Activated T-cell treated with anti-CD3 and anti-CD28 coated beads for 1 hour (primary cell): ENCODE measurements at places on chromosomes 4 and X.

GRCh38 chr4:165137205-165137604 lies 24.5 kb upstream of the TMEM192 start:
- DNase-seq = no peak

DNA sequence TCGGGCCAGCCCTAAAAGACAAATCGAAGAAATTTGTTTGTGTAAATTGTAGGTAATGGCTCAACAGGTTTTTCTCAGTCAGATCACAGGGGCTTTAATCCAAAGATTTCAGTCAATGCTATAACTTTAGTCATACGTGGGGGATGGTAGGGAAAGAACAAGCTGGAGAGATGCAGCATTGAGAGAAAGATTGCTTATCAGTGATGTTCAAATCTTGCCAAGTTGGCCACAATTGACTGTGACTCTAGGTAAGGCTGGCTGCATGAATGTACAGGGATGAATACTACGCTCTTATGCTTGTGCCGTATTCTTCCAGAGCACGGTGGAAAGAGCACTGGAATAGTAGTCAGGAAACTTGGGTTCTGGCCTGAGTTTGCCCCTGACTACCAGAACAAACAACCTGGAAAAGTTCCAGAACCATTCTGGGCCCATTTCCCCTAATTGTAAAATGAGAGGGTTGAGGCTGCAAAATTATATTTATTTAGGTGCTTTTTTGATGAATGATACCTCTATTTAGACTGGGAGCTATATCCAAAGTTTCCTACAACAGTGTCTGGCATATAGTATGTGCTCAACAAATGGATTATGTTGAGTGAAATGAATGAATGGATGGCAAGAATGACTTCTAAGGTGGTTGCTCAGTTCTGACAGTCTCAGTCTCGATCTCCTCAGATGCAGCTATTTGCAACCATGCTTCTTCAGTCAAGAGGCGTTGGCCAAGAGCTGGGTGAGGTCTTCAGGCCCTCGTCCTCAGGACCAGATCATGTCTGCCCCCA lies 44.4 kb downstream of the TSC22D3 start:
- no peak for DNase-seq

DNA sequence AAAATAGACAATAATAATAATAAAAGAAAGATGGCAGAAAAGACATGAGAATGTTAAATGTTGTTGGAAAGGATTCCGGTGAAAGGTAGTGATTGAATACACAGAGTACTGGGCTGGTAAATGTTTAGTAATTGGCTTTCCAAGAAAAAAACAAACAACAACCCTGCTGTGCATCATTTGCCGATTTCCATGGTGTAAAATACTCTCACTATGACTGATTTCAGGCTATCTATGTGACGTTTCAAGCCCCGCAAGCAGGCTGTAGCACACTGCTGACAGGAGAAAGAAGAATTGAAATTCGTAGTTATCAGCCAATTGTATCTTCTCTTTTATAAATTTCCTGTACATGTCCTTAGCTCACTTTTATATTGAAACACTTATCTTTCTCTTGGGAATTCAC lies 13.6 kb upstream of the SEPTIN6 start:
- DNase-seq = no peak

DNA sequence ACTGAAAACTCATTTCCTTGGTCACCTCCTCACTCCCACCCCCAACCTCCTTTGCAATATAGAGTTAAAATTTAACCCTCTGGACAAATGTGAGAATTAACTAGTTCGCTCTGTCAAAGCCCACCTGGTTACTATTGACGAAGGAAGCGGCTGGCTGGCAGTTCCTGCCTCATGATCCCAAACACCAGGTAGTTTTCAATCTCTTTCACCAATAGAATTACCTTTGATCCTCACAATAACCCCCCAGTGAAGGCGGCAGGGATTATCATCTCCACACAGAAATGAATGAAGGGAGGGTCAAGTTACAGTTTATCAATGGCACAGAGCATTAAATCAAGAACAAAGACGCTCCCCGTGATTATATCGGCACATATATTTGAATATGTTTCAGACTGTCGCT lies 65.7 kb upstream of the TTC29 start:
- DNase-seq = no peak

DNA sequence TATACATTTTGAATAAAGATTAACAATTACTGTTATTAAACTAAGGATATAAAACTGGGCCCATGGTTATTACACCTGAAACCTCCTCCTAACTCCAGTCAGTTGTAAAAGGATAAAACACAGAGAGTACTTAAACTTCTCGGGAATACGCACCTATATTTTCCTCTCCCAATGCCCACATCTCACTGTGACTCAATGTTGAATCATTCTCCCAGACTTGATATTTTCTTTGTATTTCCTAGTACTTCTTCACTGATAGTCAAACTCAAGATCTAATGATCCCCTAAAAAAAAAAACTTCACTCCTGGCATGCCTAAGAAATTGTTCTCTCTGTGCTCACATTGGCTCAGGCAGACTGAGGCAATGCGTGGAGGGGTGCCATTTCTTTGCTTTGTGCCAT lies 212.5 kb upstream of the DKK2 start:
- no peak for DNase-seq

DNA sequence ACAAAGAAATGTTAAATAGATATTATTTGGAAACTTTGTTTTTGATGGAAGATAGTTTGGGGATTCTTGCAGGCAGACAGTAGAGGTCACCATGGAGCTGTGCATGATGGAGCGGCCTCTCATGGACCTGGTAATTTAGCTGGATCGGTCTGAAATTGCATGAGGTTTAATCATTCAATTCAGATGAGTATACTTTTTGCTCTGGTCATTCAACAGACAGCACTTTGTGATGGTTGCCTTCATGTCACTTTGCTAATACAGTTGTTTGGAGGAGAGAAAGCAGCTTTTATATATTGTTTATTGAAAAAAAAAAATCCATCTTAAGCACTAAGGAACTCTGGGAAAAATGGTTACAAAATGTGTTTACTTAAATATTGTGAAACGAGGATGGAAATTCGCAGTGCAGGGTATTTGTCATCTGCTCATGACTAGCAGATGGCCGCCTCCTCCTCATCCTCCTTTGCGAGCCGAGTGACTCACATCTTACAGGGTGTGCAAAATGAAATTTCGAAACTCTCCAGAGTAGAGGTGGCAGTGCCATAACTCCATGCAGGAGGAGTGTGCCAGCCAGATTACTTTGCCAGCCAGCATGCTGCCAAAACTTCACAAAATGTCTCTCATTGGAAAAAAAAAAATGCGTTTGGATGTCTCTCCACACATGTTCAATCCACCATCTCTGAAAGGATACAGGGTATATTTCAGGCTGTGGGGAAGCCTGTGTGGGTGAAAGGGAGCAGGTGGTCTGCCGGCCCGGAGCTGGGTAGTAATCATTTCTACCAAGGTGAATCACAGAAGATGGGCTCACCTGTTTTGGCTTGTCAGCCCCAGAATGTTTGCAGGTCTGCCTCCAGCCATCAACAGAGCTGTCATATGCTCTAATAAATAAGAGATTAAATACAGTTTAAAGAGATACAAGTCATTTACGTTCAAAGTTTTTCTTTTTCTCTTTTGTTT lies 314.9 kb upstream of the DIPK2B start:
- DNase-seq = peak; percentile 1

DNA sequence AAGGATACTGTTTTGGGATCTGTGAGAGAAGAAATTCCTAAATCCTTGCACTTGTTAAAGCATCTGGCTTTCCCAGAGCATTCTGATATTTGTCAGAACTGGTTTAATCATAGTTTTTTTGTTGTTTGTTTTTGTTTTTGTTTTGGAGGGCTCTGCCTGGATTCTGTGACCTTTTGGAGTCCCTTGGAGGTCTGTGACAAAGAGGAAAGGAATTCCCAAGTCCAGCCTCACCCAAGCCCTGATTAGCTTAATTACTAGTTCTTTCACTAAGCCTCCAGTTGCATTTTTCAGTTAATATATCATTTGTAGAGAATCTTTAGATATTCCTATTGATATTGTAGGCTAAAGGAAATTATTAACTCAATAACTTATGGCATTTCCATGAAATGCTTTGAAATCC lies 711 bp downstream of the ACE2 start:
- no peak for DNase-seq

- no peak for DNase-seq
Observed at GRCh38 chrX:46759645-46759974, 692 bp upstream of the SLC9A7 start.

- no peak for DNase-seq
Observed at GRCh38 chr4:5752376-5753184, 41.6 kb downstream of the EVC start.

DNA sequence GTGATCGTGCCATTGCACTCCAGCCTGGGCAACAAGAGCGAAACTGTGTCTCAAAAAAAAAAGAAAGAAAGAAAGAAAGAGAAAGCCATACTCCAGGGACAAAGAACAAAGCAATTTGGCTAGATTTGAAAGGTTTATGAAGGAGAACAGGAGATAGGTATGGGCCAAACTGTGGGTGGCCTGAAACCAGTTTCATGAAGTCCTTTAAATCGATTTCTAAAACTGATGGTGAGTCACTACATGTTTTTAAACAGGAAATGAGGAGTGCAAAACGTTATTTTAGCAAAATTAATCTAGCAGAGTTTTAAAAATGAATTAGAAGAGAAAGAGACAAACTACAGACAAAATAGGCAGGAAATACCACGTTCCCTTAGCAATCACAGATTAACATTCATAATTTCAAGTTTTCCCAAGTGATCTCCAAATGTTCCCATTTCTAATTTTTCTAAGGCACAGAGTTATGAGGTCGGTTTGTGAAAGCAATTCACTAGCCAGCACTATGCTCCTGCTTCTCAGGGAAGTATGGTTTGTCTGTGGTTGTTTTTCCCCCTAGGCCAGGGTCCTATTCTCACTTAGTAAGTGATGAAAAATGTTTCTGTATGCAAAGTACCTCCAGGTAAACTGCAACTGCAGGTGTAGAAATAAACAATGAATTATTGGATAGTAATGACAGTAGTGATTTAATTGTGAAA lies 190.6 kb downstream of the PPP3CA start:
- DNase-seq = no peak

DNA sequence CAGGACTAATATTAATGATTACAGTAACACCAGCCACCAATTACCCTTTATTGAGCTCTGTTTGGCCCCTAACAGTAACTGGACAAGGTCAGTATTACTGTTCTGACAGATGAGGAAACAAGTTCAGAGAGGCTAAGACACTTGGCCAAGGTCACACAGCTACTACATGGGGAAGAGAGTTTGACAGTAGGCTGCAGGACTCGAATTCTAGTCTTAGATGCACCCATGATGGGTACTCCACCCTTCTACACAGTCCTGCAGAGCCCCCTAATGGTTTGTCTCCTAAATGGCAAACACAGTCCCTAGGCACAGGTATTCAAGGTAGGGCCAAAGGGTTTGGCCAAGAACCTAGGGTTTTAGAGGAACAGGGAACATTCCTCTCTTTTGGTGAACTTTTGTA lies 93.9 kb downstream of the NSUN7 start:
- DNase-seq = no peak

- DNase-seq = no peak
Observed at GRCh38 chr4:34512616-34513015, 1731.7 kb downstream of the ARAP2 start.

DNA sequence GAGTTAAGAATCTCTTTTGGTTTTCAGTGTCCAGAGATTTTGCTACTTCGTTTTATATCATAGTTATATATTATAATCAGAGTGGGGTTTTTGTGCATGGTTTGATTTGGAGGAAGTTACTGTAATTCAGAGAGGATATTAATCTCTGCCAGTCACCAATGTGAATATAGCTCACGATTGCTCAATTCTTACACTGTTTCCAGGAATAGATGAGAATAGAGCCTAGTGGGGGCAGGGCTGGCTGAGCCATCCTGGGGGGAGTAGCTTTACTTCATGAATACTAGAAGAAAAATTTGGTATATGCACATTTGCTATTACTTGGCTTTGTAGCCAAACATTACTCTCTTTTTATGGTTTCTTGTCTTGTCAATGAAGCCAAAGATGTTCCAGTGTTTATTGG lies 60.9 kb upstream of the TRPC3 start:
- DNase-seq = no peak

GRCh38 chr4:113476800-113477199 lies 284.7 kb downstream of the CAMK2D start:
- DNase-seq = no peak

DNA sequence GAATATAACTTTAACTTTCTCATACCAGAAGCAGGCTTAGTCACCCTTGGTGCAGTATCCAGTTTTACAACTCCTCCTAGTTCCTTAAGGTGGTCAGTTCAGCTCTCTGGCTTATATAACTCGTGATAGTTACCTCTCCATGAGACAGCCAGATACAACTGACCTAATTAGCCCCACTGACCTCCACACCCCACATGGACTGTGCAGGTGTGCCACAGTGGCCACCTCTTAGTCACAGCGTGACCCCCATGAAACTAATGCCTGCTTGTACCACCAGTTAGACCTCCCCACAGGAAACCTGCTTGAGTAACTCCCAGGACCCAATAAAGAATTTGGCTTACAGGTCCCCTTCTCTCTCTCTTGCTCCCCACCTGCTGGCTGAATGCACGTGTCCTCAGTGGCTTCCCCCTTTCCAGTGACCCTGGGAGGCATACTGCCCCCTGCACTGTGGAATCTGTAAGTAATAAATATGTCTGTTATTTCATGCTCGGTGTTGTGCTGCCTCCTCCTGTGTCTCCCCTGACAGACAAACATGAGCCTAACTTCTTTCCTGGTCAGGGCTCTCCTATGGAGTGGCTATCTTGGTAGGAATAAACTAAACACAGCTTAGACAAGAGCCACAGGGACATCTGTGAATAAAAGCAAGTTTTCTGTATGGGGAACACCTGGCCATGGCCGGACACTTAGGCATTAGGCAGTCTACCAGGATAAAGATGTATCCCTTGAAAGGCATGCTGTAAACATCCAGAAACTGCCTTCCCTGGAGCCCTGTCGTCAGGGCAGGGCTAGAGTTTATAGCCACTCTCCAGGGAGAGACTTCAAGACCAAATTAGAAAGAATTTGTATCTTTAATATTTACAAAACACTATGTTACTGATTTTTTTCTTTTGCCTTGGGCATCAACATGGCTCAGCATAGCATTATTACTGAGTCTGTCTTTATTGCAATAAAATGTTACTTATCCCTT lies 209.7 kb upstream of the BOD1L1 start:
- DNase-seq = no peak

DNA sequence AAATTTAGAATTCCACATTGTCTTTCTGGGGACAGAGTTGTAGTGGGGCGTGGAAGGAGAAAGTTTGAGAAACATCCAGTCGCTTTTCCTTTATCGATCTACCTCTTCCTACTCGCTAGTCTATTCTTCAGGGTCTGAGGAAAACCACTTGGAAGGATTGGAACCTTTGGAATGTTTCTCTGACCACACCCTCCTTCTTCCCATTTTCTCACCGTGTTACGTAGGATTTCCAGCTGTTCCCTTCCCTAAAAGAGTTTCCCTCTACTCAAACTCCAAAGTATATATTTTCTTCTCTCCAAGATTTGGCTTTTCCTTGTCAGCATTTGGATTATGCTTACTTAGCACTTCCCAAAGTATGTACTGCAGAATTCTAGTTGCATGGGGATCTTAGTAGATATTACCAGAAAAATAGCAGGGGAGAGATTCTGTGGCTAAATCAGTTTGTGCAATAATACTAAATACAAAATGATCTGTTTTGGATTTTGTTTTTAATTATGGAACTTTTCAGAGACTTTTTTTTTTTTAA lies 4.9 kb downstream of the ENPEP start:
- DNase-seq = no peak
